Stimulated activated CD4-positive, alpha-beta T cell treated with anti-CD3 and anti-CD28 coated beads, Interleukin-12 subunit alpha, Interleukin-12 subunit beta, amount 100 ng/mL, for 4 hours (primary cell): ENCODE measurements at places on chromosomes 4 and X.

- DNase-seq, result no peak
Measured at GRCh38 chrX:115911967-115912366, 258.6 kb upstream of the AGTR2 start.

GRCh38 chrX:136063340-136064079, 78.3 kb downstream of the SLC9A6 start:
- DNase-seq, result no peak

DNA sequence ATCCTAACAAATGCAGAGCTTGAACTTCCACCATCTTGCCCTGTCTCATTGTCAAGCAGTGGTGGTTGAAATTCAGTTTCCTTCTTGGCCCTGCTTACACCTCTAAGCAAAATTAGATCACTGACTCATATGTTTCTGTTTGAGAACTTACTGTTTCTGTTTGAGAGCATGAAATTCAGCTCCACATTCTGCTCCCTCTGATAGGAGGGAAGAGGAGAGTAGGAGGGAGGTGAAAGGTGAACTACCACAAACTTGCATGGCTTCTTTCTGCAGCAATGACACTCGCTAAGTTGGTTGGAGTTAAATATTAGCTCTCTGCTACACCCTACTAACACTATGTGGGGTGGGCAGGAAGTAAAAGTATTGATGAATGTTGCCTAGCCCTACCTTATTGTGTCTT, 117.8 kb upstream of the EDA2R start:
- DNase-seq, result no peak

- DNase-seq, result no peak
Measured at GRCh38 chr4:16122308-16122711, 38.5 kb upstream of the PROM1 start.

DNA sequence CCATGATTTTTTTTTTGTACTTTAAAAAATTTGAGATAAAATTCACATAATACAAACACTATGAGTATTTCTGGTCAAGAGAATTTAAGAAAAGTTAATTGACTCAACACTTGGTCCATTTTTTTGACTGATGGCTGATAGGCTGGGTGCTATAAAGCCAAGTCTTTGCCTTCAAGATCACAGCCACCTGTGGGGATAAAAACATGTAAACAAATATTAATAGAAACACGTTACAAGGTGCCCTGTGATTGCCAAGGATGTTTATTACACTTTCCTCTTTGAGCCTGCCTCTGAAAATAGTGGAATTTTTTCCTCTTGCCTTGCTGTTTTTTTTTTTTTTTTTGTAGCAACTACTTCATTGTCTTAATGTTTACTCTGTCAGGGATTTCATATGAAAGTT, 63.3 kb downstream of the FHIP1A start:
- DNase-seq, result no peak

- DNase-seq, result no peak
Measured at GRCh38 chrX:118558926-118559325, 63.3 kb downstream of the DOCK11 start.

DNA sequence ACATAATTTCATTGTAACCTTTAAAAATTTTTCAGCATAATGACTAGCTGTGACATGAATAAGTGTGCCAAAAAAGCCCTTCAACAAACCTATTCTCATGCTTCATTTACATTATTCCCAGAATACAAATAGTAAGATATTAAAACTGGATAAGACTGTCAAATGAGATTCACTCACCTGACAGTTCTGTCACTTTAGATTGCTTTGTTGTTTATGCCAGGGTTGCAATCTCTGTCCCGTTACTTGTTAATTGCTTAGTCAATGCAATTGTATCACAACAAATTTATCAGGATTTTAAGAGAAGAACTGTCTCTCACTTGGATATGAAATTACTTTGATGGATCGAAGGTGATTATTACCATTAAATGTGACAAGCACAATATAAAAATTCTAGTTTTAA, 616.0 kb upstream of the IGFBP7 start:
- no peak for DNase-seq

DNA sequence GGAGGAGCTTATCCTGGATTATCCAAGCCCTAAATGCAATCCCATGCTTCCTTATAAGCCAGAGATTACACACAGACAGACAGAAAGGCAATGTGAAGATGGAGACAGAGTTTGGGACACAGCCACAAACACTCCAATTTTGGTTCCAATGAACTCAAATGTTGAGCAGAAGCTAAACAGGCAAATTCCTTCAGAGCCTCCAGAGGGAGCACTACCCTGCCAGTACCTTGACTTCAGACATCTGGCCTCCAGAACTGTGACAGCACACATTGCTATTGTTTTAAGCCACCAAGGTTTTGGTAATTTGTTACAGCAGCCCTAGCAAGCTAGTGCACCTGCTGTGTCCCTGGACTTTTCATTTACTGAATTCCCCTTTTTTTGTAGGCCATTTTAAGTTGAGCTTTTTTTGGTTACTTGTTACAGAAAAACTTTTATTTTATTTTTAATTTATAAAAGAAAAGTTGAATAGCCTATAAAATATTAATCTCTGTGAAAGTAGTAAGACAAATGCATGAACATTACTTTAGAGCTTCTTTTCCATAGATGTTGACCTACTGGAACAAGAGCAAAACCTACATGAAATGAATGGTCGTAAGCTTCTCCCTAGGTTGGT, 33.4 kb upstream of the SRD5A3 start:
- DNase-seq, result no peak

DNA sequence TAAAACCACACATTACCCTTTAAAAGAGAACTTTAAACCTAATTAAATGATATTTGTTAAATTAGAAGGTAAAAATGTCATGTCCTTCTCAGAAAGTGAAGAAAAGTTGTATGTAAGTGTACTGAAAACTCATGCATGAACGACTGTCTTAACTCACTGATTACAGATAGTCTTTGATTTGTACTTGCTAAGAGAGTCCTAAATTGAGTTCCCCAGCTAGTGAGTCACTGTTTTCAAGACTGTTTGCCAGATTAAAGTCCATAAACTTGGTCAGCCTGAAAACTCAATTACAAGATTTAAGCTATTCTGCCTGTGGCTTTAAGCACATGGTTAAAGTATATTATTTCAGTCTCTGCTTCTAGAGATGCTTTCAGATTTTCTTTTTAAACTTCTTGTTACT, 124.9 kb upstream of the ZCCHC13 start:
- no peak for DNase-seq

DNA sequence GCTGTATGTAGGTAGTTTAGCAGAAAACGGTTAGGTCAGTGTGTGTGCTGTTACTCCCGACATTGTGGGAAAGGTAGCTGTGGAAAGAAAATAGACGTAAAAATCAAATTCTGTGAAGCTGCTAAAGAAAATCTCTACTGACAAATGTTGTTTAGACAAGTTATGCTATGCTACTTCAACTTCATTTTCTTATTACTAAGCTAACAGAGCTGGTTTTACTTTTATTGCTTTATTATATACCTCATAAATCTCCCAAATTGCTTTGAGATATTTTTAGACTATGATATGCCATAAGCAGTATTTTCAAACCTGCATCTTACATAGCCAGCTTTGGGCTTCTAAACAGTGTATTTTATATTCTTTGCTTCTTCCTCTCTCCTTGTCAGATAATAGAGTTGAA, 108.2 kb upstream of the PACRGL start:
- no peak for DNase-seq

DNA sequence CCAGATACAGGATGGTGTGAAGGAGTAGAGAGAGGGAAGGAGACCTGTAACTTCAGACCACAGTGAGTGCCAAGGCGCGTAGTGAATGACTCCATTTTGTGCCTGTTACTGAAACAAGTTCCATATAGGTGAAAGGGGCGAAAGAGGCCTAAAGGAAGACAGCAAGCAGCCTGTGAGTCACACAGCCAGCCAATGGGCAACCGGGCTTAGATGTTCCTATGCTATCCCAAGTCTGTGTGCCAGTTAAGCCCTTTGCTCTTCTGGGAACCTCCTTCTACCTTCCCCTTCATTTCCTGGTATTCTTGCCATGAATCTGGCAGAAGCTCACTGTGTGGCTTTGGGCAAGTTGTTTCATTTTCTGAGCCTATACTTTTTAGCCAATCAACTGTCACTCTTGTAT, 161.8 kb upstream of the LDB2 start:
- DNase-seq, result no peak

GRCh38 chrX:23765868-23766267, 17.1 kb upstream of the SAT1 start:
- no peak for DNase-seq

- no peak for DNase-seq
Measured at GRCh38 chr4:117654079-117654478, 380.2 kb upstream of the NDST3 start.

GRCh38 chr4:4227510-4228355, 1.0 kb upstream of the OTOP1 start:
- DNase-seq, result no peak

DNA sequence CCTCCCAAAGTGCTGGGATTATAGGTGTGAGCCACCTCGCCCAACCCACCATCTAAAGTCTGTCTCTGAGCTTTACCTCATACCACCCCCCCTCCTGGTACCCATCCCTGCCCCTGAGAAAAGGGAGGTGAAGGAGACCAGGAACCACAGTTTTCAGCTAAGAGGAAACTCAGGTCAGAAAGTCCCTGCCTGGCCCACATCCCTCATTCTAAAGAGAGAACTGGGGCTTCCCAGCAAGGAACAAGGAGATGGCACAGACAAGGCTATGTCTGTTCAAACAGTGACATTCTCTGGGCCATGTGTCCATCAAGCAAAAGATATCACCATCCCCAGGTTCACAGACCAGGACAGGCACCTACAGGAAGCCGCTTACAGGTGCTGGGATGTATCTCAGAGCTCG, 15.8 kb upstream of the CSF2RA start:
- no peak for DNase-seq

GRCh38 chrX:78801522-78801921, 54.0 kb downstream of the LPAR4 start:
- DNase-seq, result no peak
